ENCODE measurements at places on chromosomes 2 and 18.

GRCh38 chr2:36918307-36918706 is 48.0 kb downstream of the STRN start:
- DNase-seq = no peak

DNA sequence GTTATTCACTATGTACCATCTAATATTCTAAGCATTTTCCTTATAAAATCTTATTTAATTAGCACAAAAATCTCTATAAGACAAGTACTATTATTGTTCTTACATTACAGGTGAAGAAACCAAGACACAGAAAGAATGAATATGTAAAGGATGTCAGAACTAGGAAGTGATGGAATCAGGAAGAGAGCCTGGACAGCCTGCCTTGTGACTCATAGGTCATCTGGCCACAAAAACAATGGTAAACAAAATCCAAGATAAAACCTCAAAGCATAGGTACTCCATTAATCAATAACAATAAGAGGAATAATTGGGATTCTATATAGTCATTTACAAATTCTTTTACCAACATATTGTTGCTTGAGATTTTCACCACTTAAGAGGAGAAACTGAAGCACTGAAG is 505.4 kb upstream of the PIK3C3 start:
- DNase-seq = no peak

GRCh38 chr2:75822336-75822735 is 111.6 kb upstream of the GCFC2 start:
- DNase-seq = no peak

GRCh38 chr2:181130686-181131085 is 150.3 kb downstream of the UBE2E3 start:
- DNase-seq = no peak

DNA sequence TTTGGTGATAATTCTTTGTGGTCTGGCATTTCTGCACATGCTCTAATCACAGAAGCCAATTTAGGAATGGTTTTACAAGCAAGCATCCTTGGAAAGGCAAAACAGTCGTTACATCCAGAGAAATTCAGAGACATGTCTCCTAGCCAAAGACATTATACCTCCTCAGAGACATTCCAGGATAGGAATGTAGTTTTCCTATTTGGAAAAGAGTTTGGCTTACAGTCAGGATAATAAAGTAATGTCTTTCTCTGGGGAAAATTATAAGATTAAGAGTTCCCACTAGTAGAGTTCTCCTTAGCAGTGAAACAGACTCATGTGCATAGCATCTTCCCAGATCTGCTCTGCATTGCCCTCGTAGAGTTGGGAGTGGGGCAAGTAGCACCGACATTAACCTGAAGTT is 753.6 kb upstream of the TMEFF2 start:
- no peak for DNase-seq

DNA sequence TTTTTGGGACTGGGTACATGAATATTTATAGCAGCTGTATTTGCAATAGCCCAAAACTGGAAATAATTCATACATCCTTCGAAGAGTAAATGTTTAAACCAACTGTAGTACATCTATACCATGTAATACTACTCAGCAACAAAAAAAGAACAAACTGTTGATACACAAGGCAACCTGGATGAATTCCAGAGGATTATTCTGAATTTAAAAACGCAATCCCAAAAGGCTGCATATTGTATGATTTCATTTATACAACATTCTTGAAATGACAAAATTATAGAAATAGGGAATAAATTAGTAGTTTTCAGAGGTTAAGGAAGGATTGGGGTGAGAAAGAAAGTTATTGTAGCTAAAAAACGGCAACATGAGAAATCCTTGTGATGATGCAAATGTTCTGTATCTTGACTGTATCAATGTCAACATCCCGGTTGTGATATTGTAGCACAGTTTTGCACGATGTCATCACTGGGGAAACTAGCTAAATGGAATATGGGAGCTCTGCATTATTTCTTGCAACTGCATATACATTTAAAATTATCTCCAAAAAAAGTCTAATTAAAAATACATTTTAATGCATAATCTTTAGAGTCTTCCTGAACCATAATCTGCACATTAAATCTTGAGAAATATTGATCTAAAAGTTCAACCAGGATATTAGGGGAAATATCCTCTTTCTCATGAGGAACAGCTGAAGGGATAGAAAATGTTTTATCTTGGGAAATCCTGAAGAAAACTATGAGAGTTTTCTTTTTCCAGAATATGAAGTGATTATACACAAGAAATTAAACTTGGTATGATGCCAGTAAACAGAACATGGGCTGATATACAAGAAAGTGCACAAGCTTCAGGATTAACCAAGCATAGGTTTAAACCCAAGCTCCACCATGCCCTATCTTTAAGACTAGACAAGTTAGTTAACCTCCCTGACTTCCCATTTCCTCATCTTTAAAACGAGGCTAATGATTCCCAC is 21.9 kb downstream of the EVA1A start:
- DNase-seq = no peak

DNA sequence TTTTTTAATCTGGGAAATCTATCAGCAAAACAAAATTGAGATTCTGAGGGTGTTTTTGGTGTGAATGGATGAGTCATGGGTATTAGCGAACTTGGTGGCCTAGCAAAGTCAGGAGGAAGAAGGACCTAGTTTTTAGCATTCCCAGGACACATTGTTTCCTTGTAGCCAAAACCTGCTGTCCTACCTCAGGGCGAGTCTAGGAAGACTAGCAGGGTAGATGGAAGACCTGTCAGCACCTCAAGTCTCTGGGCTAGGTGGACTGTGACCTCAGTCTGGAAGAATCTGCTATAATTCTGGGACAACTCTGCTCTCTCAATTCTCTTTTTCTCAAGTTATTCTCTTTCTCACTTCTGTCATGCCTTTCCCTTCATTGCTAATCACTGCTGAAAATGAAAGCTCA is 1399.3 kb upstream of the LRRTM1 start:
- DNase-seq = no peak

DNA sequence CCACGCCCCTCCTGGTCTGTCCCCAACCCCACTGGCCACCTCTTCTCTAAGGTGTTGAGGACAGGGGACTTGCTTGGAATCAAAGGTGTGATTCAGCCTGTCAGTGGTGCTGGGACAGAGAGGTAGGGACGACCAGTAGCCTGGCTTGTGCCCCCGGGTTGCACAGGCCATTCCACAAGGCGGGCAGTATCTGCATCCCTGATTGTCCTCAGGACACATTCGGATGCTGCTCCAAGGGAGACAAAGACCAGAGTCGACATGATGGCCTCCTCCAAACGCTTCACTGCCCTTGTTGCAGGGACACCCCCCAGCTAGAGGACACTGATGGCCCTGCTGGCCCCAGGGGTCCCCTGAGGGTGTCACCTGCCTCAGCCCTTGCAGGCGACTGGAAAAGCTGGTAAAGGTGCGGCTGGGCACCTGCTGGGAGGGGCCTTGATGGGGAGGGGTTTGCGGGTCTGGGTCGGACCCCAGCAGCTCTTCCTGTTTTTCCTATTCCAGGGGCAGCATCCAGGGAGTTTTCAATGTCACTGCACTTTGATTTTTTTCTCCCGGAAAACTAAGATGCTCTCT is 98.0 kb downstream of the PTGR3 start:
- DNase-seq = no peak

DNA sequence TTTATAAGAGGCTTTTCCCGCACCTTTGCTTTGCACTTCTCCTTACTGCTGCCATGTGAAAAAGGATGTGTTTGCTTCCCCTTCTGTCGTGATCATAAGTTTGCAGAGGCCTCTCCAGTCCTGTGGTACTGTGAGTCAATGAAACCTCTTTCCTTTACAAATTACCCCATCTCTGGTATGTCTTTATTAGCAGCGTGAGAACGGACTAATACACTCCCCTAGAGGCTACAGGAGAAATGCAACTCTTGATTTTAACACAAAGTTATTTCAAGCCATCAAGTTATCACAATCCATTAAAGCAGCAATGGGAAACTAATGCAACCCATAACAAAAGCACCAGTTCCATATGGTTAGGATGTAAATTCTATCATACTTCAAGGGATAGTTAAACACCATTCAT is 1378.8 kb upstream of the DDX18 start:
- no peak for DNase-seq

DNA sequence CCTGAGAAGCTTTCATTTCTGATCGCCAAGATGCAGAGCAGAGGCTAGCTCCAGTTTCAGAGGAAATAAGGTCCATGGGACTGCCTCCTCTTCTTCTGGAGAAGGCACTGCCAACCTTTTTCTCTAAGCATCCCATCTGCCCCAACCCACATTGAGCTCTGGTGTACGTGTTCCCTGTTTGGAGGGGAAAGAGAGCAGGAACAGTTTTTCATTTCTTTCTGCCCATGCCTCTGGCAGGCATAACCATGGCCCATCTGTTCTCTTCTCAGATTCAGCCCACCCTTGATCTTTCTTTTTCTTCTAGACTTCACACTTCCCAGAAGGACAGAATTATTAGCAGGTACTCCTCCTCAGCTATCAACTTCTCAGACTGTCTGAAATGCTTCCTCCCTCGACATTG is 1110.3 kb upstream of the KLHL29 start:
- no peak for DNase-seq

- no peak for DNase-seq
Measured at GRCh38 chr2:107025869-107026380, 140.0 kb upstream of the ST6GAL2 start.

- DNase-seq = no peak
Measured at GRCh38 chr2:103139628-103140268, 377.9 kb downstream of the TMEM182 start.

DNA sequence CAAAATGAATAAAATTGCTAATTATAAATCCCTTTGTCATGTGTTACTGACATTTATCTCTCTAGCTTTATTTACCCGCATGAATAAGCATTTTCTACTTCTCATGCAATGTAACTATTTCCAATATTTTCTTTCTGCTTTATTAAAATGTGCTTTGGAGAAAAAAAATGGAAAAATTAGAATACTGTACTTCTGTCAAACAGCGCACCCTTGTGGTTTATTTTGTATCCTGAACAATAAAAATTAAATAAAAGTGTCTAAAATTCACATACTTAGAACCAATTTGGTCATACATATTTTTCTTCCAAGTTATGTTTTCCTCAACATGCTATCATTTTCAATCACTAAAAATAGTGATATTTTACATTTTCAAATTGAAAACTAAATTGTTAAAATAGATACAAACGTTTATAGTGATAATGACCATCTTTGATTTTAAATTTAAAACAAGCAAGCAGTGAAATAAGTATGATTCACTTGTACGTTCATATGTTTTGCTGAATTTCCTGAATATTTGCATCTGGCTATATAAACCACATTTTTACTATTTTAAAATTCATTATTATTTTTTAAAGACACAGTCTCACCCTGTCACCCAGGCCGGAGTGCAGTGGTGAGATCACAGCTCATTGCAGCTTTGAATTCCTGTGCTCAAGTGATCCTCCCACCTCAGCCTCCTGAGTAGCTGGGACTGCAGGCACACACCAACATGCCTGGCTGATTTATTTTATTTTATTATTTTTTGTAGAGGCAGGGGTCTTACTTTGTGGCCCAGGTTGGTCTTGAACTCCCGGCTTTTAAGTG is 95.9 kb upstream of the GRB14 start:
- no peak for DNase-seq

DNA sequence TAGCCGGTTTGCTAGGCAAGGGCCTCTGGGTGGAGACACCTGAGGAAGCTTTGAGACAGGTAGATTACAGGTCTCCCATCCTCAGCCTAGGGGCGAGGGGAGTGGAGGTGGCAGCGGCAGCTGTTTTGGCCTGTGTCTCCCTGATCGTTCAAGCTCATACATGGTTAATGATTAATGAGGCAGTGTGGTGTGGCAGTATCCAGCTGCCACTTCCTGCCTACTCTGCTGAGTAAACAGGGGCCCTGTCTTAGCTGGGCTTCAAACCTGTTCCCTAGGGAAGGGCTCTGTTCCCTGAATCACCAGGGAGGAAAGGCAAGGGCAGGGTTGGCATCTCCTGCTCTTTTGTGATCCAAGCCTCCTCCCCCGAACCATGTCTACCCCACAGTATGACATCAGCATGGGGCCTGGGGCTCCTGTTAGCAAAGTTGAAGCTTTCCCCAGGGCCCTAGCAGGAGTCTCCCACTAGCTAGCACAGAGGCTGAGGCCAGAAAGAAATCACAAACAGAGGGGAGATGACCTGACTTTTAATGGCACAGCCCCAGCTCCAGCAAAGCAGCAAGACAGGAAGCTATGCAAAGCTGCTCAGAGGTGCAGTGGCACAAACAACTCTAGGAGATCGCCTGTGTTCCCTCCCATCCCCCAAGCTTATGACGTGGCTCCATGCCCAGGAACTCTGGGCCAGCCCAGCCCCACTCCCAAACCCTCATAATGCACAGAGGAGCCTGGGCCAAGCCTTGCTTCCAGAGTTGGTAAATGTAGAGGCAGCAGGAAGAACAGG is 3.7 kb upstream of the TUBA4B start:
- no peak for DNase-seq

- no peak for DNase-seq
Measured at GRCh38 chr2:9693196-9693491, 62.3 kb upstream of the YWHAQ start.

Data from GM12864 (cell line).